ENCODE measurements at places on chromosomes 4 and X.

GRCh38 chr4:16908377-16909021 is 10.1 kb upstream of the LDB2 start:
- no peak for DNase-seq

DNA sequence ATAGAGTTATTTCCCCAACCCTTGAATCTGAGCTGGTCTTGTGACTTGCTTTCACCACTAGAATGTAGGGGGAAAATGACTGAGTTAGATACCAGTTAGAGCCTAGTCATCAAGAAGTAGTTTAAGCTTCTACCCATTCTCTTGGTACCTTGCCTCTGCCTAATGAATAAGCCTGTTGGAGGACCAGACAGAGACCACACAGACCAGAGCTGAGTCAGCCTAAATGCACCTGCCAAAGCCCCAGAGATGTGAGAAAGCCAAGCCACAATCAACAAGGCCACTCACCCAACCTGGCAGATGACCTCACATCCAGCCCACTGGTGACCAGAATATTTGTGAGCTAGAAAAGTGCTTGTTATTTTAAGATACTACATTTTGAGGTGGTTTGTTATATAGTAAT is 85.2 kb upstream of the DCLK2 start:
- no peak for DNase-seq

- no peak for DNase-seq
Measured at GRCh38 chr4:172740434-172740833, 428.2 kb upstream of the GALNT7 start.

DNA sequence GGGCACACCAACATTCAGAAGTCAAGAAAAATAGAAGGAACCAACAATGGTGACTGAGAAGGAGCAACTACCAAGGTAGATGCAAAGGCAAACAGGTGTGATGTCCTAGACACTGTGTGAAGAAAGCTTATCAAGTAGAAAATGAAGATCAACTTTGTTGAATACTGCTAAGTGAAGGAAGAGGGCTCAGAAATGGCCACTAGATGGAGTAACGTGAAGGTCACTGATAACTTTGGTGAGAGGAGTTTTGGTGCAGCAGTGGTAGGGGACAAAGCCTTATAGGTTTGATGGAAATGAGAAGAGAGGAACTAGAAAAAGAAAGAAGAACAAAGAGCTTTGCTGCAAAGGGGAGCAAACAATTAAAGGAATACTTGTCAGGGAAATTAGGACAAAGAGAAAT is 23.5 kb downstream of the OTC start:
- DNase-seq = no peak
